ENCODE measurements at places on chromosomes 7 and 10. TPM values are rescaled to one million over a fixed set of nuclear protein-coding genes. Genes with fewer than 3 reads are reported as not detected.

The HGF gene
- 1.2 TPM for polyA plus RNA-seq

The C10orf90 gene
- polyA plus RNA-seq = not detected

The ANKRD30A gene
- not detected for polyA plus RNA-seq

The PTN gene
- 20.0 TPM for polyA plus RNA-seq

The C10orf53 gene
- not detected for polyA plus RNA-seq

The TMEM184A gene
- polyA plus RNA-seq = not detected

The OIT3 gene
- 5.2 TPM for polyA plus RNA-seq

The PDK4 gene
- polyA plus RNA-seq = 156 TPM

The CLCN1 gene
- polyA plus RNA-seq = not detected

All from ovary (tissue), 10 donors.